ENCODE measurements at places on chromosomes 5 and 9.

- no peaks in the 10 kb centered on the region for H3K27me3 ChIP-seq
- no peak for DNase-seq
- H3K27ac ChIP-seq: no peak overlapping the region
Measured at GRCh38 chr9:34454571-34455065, 3.8 kb downstream of the FAM219A start.

GRCh38 chr9:130343445-130343918 lies 77.9 kb downstream of the HMCN2 start:
- H3K4me3 ChIP-seq: no peak overlapping the region
- DNase-seq: no peak
- no peak overlapping the region for H3K27ac ChIP-seq
- H3K4me1 ChIP-seq: no peaks in the 10 kb centered on the region
- H3K36me3 ChIP-seq: no peaks in the 10 kb centered on the region

DNA sequence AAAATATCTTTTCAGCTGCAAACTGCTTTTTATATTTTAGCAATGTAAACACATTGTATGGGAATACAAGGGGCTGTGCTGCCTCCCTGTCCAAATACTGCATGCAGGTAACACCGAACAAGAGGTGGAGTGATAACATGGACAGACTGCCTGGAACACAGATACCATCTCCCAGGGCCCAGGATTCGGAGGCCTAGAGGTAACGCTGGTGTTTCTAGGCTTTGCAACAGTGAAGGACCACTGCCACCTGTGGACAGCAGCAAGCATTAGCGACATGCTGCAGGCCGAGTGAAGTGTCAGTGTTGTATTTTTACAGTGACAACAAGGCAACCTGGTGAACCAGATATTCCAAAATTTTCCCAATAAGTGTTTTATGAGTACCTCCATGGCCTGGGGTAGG lies 379.1 kb downstream of the DMRT2 start:
- no peaks in the 10 kb centered on the region for H3K36me3 ChIP-seq
- no peak for DNase-seq
- no peak overlapping the region for H3K4me3 ChIP-seq
- H3K27me3 ChIP-seq: peaks cover 5% of the 10 kb centered on the region
- no peaks in the 10 kb centered on the region for H3K4me1 ChIP-seq

GRCh38 chr5:30749971-30750370 lies 443.5 kb upstream of the CDH6 start:
- H3K4me1 ChIP-seq: no peaks in the 10 kb centered on the region
- no peak for DNase-seq
- no peaks in the 10 kb centered on the region for H3K36me3 ChIP-seq
- H3K27me3 ChIP-seq: no peaks in the 10 kb centered on the region
- H3K27ac ChIP-seq: no peak overlapping the region
- no peak overlapping the region for H3K4me3 ChIP-seq

GRCh38 chr5:86360801-86361200 lies 256.9 kb upstream of the COX7C start:
- H3K27ac ChIP-seq: no peak overlapping the region
- H3K4me3 ChIP-seq: no peak overlapping the region
- DNase-seq: no peak
- no peaks in the 10 kb centered on the region for H3K4me1 ChIP-seq
- no peaks in the 10 kb centered on the region for H3K36me3 ChIP-seq

DNA sequence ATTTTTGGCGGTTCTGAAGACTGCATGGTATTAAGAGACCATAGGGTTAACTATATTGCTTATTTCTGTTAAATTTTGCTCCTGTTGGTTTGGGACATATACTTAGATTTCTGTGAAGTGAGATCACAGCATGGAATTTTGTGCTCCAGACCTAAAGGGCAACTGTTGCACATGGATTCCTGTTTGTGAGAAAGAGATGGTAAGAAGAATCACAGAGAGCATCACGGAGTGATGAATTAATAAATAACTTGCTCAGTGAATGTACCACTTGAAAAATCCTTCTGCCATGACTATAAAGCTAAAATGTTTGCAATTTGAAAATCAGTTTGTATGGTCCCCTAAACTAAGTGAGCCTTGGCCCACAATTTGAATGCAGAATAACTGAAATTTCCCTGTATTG lies 4.5 kb downstream of the PSAT1 start:
- H3K27ac ChIP-seq: no peak overlapping the region
- DNase-seq: no peak
- peaks cover 26% of the 10 kb centered on the region for H3K36me3 ChIP-seq
- no peaks in the 10 kb centered on the region for H3K27me3 ChIP-seq

GRCh38 chr9:87670572-87671264 lies 55.2 kb upstream of the CTSL start:
- H3K4me1 ChIP-seq: no peaks in the 10 kb centered on the region
- H3K4me3 ChIP-seq: no peak overlapping the region
- no peak overlapping the region for H3K27ac ChIP-seq
- no peaks in the 10 kb centered on the region for H3K27me3 ChIP-seq
- DNase-seq: no peak
